ENCODE measurements at places on chromosomes 2 and 18.

DNA sequence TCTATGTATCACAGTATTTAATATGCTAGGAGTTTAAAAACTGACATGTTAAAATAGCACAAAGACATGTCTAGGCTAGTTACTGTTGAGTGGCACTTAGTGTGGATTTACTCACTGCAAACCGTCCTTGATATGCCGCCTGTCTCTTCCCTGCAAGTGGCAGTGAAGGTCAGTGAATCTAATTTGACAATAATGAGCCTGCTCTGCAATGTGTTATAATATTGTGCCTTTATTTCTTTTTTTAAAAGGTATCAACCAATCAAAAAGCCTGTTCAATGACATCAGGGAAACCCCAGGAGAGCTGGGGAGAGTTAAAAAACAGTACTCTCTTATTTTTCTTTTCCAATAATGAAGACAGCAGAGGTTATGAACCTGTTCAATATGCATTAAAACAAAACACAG is 384.1 kb downstream of the ERBB4 start:
- DNase-seq: peak; percentile 27

DNA sequence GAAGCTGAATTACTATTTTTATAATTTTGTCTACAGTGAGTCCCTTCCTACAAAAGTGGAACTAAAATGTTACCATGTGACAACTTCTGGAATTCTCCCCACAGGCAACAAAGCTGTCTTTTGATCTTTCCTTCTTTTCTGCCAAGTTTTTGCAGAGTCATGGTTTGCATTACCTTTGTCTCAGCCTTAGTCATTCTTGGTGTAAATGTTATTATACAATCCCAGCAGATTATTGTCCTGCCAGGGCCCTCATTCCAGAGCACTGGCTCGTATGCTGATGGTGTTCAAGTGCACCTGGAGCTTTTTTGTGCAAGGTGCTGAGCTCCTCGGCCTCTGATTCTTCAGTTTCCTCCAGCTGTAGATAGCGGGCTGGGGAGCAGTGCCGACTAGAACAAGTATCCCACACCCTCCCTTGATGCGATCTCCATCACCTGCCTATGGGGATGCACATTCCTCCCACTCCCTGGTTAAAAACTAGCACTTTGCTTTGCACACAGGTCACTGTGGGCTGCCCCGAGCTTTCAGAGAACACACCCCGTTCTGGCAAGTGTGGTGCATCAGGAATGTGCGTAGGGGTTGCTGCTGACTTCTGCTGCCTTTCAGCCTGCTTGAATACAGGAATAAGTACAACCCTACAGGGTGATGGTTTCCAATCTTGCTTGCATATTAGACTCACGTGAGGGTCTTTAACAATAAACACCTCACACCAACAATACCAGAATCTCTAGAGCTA is 263.6 kb downstream of the RNF144A start:
- DNase-seq: peak; percentile 61

DNA sequence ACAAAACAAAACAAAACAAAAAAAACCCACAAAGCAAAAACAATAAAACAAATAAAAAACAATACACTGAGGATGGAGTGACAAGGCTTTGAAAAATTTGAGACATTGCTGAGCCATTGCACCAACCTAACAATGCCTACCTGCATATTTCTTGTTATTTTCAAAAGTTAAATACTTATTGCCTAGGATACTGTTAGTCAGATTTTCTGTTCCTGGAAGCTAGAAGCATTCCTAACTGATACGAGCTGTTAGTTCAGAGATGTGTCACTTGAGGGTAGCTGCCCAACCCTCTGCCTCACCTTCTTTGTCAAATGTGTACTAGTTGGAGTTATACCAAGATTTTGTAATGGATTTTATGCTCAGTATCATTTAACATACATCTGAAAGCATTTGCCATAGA is 187.2 kb downstream of the TXNL1 start:
- DNase-seq: no peak

- peak; percentile 40 for DNase-seq
Observed at GRCh38 chr2:3864943-3865865, 161.8 kb downstream of the DCDC2C start.

DNA sequence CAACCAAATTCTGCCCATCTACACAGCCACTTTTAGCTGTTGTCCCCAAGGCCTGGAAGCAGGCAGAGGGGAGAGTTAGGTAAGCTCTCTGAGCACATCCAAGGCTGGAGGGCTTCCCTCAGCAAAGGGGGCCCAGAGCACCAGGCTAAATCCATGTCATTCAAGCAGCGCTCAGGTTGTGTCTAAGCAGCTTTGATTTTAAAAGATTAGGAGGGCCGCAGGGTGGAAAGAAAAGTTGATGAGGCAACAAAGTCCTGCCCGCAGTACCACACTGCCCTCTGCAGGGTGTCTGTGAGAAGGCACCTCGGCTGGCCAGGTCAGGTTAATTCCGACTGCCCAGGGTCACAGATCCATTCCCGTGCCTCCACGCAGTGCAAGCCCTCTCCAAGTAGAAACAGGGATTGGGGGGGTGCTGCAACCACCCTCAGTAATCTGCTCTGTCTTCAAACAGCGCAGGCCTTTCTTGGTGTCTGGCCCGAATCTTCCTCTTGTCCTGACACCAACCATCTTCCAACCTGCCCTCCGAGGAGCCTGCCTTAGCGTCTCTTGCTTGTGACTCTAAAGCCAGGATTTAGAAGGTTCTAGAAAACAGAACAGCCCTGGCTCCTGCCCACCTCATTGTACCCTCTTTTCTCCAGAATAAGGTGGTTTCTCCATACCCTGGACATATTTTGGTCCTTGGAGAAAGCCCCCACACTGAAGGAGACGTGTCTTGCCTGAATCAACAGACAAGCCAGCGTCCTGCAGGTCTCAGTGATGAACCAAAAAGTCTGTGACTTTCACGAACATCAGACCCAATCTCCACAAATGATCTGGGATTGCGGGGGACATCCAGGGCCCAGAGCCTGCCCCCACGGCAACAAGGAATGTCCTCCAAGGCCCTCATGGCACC is 289.2 kb downstream of the TNS1 start:
- DNase-seq: peak; percentile 91

- no peak for DNase-seq
Observed at GRCh38 chr18:55838841-55839240, 250.8 kb upstream of the TCF4 start.
